Tongue (tissue), 3 donors: ENCODE measurements at places on chromosomes 7 and 10.

- DNase-seq, result peak; percentile 91
Observed at GRCh38 chr10:35940141-35941041, 298.3 kb upstream of the FZD8 start.

DNA sequence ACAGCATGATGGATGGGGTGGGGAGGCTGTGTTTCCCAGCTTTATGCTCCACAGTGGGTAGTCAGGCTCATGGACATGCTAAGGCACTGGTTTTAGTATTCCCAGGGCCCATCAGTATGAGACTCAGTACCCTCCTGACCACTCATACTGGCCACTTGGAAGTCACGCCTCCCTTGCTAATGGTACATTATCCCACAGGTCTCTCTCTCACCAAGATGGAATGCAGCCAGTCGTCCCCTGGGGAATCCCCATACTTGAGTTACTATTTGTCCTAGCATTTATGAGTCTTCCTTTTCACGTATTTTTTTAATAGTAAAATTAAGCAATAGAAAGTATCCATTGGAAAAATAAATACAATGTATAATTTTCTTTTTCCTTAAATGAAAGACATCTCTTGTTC is 80.6 kb upstream of the TBX20 start:
- DNase-seq, result no peak

DNA sequence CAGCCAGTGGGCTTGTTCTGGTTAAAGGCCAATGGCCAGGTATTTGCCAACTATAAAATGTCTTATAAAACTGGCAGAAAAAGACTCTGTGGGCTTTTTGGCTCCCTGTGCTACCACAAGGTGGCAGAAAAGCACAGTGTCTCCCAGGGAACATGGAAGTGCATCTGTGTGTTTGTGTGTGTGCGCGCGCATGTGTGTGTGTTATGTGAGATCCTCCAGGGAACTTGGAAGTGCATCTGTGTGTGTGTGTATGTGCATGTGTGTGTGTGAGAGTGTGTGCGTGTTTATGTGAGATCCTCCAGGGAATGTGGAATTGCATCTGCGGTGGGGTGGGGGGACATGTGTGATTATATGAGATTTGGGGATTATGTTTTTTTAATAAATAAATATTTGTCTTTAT is 30.2 kb upstream of the ABI1 start:
- DNase-seq, result peak; percentile 77

DNA sequence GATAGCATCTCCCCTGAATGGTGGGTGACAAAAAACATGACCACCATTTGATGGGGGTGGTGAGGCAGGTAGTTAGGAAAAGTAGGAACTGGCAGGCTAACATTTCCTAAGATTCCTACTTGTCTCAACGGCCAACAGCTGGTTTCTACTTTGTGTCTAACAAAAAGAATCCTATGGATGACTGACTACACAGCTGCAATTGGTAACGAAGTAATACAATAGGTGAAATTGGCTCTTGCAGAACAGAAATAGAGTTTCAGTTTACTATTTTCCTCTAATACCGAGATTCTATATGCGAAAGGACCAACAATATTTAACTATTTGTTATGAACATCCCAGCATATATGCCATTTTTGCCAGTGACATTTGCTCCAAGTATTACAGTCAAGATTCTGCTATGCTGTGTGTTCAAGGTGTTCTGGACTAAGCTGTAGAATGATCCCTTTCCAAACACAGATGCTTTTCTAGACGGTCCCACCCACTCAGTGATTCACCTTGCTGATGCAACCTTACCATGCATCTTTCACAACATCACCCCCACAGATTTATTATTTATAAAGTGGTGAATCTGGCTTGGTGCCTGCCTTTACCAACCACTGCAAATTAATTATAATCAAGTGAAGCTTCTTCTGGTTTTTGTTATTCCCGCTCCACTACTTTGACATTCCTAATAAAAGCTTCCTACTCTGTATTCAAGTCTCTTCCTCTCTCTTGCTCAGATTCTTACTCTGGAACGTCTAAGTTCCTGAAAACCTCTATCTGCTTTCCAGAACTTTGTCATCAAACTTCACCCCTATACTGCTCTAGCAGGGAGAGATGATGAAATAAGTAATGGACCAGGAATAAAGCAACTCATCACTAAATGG is 16.8 kb downstream of the BBIP1 start:
- peak; percentile 17 for DNase-seq

DNA sequence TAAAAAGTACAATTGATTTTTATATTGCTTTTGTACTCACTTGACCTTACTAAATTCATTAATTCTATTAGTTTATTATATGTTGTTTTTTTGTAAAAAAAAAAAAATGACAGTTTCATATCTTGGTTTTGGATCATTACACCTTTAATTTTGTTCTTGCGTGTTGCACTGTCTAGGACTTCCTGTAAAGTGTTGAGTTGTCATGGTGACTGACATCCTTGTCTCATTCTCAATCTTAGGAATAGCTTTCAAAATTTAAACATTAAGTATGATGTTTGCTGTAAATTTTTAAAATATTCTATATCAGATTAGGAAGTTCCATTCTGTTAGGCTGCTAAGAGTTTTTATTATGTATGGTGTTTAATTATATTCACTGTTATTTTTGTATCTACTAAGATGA is 139.1 kb downstream of the ARHGAP12 start:
- no peak for DNase-seq

DNA sequence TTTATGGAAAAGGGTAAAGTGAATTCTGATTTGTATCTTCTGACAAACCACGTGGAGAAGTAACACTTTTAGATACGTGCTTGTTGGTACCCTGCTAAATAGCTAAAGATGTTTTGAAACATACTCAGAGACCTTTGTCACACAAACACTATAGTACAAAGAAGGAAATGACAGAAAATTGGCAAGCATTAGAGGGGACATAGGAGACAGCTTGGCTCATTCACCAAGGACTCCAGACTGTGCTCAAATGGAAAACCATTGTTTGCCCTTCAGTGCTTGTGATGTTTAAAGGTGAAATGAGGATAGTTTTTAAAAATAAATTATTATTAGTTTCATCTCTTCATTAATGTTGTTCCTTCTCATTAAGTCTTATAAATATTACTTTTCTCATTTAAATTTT is 34.0 kb upstream of the CD36 start:
- no peak for DNase-seq

DNA sequence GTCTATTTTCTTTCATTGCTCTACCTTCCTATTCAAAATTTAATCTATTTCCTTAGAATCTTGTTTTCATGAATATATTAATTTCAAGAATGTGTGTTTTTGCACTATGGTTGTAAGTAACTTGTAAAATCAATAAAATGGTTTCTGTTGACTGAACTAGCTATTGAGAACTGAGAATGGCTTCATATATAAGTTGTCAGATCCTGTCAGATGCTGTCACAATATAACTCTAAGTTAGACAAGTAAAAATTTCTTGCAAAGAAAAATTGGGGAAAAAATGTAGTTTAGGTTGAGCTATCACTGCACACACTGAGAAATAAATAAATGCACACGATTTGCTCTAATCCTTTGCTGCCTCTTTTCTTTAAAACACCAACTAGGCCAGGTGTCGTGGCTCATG is 89.8 kb downstream of the RAB11FIP2 start:
- DNase-seq, result no peak

DNA sequence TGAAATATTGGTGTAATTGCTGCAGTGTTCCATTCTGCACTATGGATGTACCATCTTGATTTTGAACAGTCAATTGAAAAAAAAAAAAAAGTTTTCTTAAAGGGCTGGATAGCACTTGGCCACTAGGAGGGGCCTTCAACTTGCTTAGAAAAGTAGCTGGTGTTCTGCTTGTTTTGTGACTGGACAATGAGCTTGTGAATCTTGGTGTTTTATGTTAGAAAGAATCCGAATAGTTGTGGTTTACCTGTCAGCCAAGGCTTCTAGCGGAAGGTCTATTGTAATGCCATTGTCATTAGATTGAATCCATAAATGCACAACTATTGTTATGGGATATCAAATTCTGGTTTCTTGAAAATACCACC is 77.1 kb downstream of the BMPER start:
- DNase-seq, result peak; percentile 14

GRCh38 chr7:1681581-1681980 is 11.5 kb downstream of the ELFN1 start:
- DNase-seq, result no peak

DNA sequence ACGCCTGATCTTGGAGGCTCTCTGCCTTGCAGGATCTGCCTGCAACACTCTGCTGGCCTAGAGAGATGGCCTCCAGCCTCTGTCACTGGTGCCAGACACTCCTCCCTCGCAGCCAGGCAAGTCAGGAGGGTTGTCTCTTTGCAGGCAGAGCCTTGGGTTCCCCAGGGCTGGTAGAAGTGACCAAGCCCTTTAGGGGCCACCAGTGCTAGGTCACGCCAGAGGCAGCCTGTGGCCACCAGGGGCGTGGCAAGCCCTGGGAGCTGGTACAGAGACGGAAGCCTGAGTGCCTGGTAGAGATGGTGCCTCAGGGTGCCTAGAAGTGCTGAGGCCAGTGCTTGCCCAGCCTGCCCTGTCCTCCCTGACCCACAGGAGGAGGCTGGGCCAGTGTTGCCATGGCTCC is 9.1 kb downstream of the ADCYAP1R1 start:
- DNase-seq, result no peak

DNA sequence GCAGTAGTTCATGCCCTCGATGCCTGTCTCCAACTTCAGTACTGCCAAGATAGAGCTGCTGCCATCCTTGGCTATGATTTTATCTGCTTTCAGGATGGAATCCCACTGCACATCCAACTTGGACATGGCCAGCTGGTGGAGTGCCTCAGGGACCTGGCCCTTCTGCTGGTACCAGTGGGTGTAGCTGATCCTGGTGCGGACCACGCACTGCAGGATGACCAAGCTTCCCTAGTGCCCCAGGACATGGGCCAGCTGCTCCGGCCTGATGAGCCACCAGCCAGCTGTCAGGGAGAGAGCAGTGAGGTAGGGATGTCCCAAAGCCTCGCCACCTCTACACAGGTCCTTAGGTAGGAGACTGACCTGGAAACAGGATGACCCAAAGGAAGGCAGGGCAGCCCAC is 49.0 kb upstream of the TARP start:
- DNase-seq, result no peak

- no peak for DNase-seq
Observed at GRCh38 chr7:129417073-129417472, 17.2 kb upstream of the STRIP2 start.
